ENCODE measurements at places on chromosomes 16 and 17.
A peak's percentile ranks its signal among the peaks of the same experiment; 100 is the strongest.

DNA sequence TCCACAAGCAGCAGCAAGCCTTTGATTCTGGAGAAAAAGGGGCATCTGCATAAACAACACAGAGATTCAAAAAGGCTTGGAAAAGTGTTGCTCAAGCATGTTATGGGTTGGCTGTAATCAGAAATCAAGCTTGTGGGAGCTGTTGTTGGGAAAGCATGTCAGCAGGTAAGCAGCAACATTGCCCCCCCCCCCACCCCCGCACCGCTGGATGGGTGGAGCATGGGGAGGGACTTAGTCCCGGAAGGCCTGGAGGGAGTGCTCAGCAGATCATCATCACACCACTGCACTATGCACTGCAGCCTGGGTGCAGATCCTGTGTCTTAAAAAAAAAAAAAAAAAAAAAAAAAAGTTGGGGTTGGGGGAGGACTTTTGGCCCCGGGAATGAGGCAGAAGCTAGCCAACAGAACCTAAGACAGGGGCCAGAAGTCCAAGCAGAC is 16.8 kb upstream of the AKAP1 start:
- DNase-seq, result no peak

DNA sequence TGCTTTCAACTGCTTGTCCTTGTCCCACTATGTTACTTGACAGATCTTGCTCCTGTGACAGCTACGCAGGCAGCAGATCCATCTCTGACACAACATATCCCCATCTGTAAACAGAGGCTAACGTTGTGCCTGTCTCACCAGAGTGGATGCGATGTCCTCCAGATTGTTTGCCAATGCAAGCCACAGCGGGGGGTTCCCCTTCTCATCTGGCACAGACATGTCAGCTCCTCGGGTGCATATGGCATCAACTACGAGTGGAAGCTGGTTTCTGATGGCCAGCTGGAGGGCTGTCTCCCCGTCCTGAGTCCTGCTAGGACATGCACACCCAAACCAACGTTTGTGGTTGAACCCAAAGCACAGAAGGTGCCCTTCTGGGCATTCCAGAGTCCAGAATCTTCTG is 39.0 kb downstream of the CYB5D2 start:
- no peak for DNase-seq

DNA sequence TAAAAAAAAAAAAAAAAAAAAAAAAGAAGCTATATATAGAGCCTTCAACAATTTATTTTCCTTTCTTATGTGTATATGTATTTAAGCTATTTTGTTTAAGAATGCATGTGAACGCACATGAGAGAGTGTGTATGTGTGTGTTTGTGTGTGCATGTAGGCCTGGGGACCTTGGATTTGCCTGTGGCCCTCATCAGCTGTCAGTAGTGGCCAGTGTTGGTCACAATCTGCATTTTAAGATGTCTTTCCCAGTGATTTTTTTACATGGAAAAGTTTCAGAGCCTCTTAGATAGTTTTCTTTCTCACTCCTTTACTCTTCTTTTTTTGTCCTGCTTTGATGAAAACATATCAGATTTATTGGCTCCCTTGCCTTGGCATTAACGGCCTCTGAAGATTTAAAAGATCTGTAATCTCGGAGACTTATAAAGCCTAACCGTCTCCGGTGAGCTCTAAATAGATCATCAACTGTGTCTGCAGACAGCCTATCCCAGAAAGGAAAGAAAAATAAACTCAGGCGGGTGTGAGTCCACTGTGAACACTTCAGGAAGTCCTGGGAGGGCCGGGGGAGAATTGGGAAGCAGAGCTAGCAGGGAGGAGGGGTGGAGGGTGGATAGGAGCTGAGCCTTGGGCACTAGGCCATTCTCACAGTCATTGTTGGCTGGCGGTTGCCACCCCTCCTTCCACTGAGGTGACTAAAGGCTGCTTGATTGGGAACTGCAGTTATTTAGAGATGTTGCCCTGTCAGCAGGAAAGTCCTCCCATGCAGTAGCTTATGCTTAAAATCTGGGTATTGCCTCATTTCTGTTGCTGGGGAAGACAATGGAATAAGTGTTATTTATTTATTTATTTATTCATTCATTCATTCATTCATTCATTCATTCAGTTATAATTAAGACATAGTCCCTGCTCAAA is 86.8 kb downstream of the WWP2 start:
- DNase-seq, result peak; percentile 78

GRCh38 chr17:80960797-80961452 is 30.7 kb upstream of the CHMP6 start:
- no peak for DNase-seq

DNA sequence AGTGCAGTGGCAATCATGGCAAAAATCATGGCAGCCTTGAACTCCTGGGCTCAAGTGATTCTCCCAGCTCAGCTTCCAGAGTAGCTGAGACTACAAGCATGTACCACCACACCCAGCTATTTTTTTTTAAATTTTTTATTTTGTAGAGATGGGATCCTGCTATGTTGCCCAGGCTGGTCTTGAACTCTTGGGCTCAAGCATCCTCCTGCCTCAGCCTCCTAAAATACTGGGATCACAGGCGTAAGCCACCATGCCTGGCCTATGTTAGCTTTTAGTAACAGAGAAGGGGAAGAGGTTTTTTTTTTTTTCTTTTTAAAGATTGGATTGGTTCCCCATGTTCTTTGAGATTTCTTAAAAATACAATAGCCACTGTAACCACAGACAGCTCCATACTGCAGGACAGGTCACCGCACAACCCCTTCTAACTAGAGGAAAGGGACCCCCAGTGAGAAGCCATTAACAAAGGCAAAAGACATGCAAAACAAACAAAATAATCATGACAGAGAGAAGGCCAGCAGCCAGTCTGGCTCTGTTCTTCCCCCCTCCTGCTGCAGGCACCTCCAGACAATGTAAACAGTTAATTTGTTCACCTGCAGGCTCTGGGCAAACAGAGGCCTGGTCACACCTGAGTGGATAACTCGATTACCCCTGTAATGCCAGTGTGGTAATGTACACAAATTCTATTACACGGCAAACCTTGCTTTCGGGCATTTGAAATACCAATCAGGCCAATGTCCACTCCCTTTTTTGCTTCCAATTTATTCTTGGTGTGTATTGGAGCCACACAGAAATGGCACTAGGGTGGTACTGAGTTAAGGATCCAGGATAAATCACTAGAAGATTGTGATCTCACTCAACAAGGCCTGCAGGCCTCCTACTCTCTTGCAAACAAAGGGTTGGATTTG is 52.9 kb downstream of the SNX11 start:
- DNase-seq, result no peak

GRCh38 chr17:10739386-10739785 is 9.6 kb upstream of the TMEM220 start:
- DNase-seq, result no peak

DNA sequence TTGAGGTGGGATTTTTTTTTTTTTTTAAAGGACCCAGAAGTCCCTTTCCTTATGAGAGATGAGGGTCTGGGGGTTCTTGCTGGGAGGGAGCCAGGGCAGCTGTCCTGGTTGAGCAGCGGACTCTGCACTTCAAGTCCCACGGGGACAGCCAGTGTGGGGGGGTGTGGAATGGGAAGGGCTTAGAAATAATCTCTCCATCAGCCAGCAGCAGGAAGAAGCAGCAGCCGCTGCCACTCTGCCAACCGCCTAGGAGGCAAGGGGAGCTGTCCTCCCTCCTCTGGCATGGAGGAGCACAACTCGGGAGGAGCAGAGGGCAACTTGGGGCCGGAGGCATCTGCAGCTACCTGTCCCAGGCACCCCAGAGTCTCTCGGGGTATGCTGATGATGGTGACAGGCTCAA is at the start of gene KCNG4:
Gene KCNG4 (minus strand): TSS at position 104 of the 400 bp plus-strand sequence. CDS start 2,527 bp downstream, outside the sequence.
- DNase-seq, result no peak

GRCh38 chr17:40355123-40355803 is 9.3 kb downstream of the GJD3 start:
- DNase-seq, result peak; percentile 90

DNA sequence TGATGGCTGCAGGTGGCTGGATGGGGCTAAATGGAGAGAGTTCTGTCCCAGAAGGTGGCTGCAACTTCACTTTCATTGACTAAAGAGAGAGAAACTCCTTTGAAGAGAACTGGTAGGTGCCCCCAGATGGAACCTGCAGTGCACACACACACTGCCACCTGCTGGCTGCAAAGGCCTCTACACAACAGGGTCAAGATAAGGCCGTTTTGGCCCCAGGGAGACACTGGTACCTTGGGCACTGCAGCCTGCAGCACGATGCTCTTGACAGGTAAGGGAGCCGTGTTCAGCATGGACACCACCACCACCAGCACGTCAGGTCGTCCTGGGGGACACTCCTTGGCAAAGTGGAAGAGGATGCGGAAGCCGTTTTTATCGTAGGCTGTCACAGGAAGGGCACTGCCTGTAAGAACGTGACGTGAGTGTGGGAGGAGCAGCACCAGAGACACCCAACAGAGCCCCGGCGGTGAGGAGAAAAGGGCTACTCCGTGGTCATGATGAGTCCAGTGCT is 22.7 kb downstream of the GGA3 start:
- no peak for DNase-seq

DNA sequence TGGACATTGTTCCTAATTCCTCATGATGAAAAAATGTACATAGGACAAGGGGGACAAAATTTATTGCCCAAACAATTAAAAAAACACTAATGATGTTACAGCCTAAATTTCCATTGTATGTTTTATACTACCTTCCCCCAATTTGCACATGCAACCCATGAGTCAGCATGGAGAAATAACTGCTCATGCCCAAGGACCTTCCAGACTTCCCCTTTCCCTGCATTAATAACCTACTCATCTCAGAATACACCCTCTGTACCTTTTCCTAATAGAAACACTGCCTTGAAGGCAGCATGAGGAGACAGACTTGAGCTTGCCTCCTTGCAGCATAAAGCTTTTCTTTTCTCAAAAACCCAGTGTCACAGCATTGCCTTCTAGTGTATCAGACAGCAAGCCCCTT is 2402.8 kb downstream of the TP53TG3F start:
- DNase-seq, result no peak

GRCh38 chr16:17555176-17555575 is 84.4 kb upstream of the XYLT1 start:
- no peak for DNase-seq

- DNase-seq, result no peak
Measured at GRCh38 chr16:89815639-89816348, 653 bp downstream of the FANCA start.

DNA sequence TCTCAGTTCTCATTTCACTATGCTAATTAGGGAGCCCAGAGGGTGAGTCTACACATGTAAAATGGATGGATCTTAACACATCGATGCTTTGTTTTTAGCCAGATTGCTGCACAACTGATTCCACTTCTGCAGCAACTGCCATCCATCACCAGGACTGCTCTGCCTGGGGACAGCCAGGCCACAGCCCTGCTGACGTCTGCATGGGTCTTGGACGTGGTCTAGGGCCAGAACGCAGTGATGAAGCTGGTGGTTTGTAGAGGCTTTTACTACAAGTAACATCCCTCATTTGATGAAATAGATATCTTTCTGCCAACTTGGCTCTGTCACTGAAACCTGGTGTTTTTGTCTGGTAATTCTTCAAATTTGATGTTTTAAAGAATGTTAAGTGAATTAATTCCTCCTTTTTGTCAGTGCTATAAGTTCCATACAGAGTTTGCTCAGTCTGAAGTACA is 50.6 kb downstream of the MARCHF10 start:
- no peak for DNase-seq

GRCh38 chr16:88289968-88290401 is 92.8 kb upstream of the ZNF469 start:
- no peak for DNase-seq

DNA sequence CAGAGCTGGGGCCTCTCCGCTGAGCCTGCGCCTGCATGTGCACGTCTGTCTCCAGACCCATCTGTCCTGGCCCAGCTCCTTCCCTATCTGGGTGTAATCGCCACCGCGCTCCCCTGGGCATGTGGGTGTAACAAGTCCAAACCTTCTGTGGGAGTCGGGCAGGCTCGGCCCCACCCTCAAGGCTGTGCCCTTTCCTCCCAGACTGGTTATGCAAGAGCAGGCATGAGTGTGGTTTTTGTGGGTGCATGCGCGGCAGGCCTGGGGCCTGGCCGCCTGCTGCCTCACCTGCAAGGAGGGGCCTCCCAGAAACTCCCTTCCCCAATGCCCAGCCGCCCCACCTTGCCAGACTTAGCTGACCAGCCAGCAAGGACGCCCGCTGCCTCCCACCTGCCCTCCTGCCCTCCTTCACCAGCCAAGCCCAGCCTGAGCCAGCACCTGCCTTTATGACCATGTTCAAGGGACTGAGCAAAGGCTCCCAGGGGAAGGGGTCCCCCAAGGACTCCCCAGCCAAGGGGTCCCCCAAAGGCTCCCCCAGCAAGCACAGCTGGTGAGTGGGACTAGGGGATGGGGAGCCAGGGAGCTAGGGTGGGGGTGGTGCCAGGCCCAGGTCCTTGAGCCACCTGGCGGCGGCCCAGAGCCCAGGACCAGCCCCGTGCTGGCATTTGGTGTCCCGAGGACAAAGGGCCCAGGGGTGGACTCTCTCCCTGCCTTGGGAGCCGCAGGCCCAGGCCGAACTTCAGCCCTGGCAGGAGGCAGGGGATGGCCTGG is at the start of gene EVPLL:
Gene EVPLL (plus strand): TSS at position 342 of the 768 bp plus-strand sequence. CDS start 3,160 bp downstream, outside the sequence.
- no peak for DNase-seq

DNA sequence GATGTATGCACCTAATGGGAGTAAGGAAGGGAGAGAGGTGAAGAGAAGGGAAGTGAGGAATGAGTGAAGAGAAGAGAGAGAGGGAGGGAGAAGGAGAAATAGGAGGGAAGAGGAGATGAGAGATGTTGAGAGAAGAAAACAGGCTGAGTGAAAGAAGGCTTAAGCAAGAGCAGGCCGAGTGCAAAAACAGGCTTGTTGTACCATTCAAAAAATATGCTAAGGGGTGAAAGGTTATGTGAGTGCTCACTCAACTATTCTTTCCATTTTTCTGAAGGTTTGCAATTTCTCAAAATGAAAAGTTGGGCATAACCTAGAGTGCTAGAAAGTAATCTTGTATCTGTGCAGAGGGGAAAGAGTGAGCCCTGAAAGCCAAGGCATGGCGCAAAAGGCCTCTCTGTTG is 22.9 kb downstream of the RPGRIP1L start:
- DNase-seq, result no peak

- DNase-seq, result no peak
Measured at GRCh38 chr17:27778183-27778582, 22.1 kb downstream of the NOS2 start.

DNA sequence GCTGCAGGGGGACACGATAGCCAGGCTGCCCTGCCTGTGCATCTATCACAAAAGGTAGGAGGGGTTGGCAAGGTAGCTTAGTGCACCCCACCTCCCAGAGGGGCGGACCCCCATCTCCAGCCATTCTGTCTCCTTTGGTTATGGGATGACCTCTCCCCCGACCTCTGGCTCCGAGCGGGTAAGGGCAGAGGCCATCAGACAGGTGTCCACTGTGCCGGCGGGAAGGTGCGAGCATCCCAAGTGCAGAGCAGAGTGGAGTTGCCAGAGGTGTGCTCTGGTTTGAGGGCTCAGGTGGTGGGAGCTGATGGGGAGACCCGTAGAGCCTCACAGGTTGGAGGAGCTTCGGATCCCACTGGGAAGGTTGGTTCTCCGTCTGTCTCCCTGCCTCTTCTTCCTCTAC is 11.7 kb downstream of the LDHD start:
- DNase-seq, result no peak

Data from left forelimb (tissue), 1 donor.